Lung (tissue), 17 donors: ENCODE measurements at places on chromosomes 6 and 20. TPM values are rescaled to one million over a fixed set of nuclear protein-coding genes. Genes with fewer than 3 reads are reported as not detected.
A peak's percentile ranks its signal among the peaks of the same experiment; 100 is the strongest.

- H3K4me1 ChIP-seq = no peaks in the 10 kb centered on the region
- H3K36me3 ChIP-seq = peaks cover 5% of the 10 kb centered on the region
- H3K4me3 ChIP-seq = no peak overlapping the region
- no peak overlapping the region for H3K27ac ChIP-seq
Measured at GRCh38 chr20:3183896-3184612, 10.7 kb upstream of the LZTS3 start.

GRCh38 chr20:7232796-7233195 lies 465.3 kb downstream of the BMP2 start:
- no peaks in the 10 kb centered on the region for H3K27me3 ChIP-seq
- no peaks in the 10 kb centered on the region for H3K36me3 ChIP-seq
- H3K27ac ChIP-seq = no peak overlapping the region
- no peaks in the 10 kb centered on the region for H3K4me1 ChIP-seq
- DNase-seq = no peak

DNA sequence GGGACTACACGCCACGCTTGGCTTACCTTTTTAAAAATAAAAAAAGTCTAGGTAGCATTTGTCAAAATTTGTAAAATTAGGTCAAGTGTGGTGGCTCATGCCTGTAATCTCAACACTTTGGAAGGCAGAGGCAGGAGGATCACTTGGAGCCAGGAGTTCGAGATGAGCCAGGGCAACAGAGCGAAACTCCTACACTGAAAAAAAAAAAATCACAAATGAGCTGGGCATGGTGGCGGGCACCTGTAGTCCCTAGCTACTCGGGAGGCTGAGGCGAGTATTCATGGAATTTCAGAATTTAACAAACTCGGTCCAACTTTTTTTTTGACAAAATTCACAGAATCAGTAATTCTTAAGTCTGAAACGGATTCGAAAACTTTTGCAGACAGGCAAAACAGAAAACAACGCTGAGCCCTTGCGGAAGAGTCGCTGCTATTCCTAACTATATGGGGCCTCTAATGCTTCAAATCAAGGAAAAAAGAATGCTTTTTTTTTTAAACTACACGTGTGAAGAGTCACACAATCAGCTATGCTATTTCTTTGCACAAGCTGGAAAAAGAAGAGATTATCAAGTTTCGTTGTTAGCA lies 62.9 kb downstream of the GTF2H5 start:
- no peak for DNase-seq
- H3K27me3 ChIP-seq = no peaks in the 10 kb centered on the region
- H3K27ac ChIP-seq = peak overlapping the region; percentile 98

- H3K27me3 ChIP-seq = no peaks in the 10 kb centered on the region
- no peaks in the 10 kb centered on the region for H3K36me3 ChIP-seq
- no peak for DNase-seq
- no peak overlapping the region for H3K27ac ChIP-seq
- no peak overlapping the region for H3K4me3 ChIP-seq
- peaks cover 28% of the 10 kb centered on the region for H3K4me1 ChIP-seq
Measured at GRCh38 chr20:34022151-34022838, 28.6 kb downstream of the RALY start.

DNA sequence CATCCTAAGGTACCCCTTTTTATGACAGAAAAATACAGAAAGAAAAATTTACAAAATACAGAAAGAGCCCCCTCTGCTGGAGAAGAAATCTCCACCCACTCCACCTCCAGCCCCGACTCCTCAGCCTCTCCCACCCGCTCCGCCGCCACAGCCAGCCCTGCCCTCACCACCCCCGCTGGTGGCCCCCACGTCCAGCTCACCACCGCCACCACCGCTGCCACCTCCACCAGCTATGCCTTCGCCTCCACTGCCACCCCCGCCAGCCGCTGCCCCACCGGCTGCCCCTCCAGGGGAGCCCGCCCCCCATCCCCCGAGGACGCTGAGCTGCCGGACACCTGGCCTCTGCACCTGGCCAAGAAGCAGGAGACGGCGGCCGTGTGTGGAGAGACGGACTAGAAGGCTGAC lies 17.7 kb downstream of the WFDC2 start:
- no peaks in the 10 kb centered on the region for H3K27me3 ChIP-seq
- H3K27ac ChIP-seq = no peak overlapping the region
- no peak overlapping the region for H3K4me3 ChIP-seq
- DNase-seq = no peak
- peaks cover 3% of the 10 kb centered on the region for H3K4me1 ChIP-seq
- no peaks in the 10 kb centered on the region for H3K36me3 ChIP-seq

GRCh38 chr6:157595768-157596167 lies 214.8 kb downstream of the ZDHHC14 start:
- H3K27me3 ChIP-seq = no peaks in the 10 kb centered on the region
- H3K4me1 ChIP-seq = peaks cover 26% of the 10 kb centered on the region
- no peak overlapping the region for H3K4me3 ChIP-seq
- peaks cover 2% of the 10 kb centered on the region for H3K36me3 ChIP-seq
- no peak for DNase-seq

GRCh38 chr6:75842732-75843131 lies 93.7 kb downstream of the MYO6 start:
- H3K4me3 ChIP-seq = no peak overlapping the region
- no peak overlapping the region for H3K27ac ChIP-seq
- no peaks in the 10 kb centered on the region for H3K4me1 ChIP-seq
- H3K27me3 ChIP-seq = no peaks in the 10 kb centered on the region
- peak; percentile 13 for DNase-seq

DNA sequence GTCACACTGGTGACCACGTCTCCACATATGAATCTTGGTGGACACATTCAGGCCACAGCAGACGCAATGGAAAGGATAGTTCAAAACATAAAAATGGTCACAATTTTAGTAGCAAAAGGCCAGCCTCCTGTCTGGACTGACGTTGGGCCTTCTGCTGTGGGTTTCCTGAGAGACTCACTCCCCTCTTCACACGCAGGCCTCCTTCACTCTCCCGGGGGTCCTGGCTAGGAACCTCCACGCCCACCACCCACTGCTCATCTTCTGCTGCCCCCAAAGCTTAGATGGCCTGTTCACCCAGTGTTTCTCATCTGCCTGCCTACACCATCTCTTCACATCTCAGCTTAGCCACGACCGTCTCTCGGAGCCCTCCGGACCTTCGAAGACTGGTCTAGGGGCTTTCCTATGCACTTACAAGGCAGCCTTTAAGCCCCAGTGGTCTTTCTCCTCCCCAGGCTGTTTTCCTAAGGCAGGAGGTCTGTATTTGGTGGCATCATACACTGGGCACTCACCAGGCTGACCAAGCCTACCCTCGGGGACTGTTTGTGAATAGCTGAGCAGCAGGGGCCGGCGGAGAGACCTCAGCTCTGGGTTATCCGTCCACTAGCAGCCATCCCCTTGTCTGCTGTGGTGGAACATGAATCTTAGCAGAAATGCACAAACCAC lies 46.6 kb upstream of the AFDN start:
- no peaks in the 10 kb centered on the region for H3K36me3 ChIP-seq
- H3K4me3 ChIP-seq = no peak overlapping the region
- no peaks in the 10 kb centered on the region for H3K27me3 ChIP-seq

The RSPH4A gene
- total RNA-seq = 46.1 TPM

The OXT gene
- not detected for total RNA-seq
